Kidney epithelial cell (primary cell): ENCODE measurements at places on chromosomes 11 and 22.

DNA sequence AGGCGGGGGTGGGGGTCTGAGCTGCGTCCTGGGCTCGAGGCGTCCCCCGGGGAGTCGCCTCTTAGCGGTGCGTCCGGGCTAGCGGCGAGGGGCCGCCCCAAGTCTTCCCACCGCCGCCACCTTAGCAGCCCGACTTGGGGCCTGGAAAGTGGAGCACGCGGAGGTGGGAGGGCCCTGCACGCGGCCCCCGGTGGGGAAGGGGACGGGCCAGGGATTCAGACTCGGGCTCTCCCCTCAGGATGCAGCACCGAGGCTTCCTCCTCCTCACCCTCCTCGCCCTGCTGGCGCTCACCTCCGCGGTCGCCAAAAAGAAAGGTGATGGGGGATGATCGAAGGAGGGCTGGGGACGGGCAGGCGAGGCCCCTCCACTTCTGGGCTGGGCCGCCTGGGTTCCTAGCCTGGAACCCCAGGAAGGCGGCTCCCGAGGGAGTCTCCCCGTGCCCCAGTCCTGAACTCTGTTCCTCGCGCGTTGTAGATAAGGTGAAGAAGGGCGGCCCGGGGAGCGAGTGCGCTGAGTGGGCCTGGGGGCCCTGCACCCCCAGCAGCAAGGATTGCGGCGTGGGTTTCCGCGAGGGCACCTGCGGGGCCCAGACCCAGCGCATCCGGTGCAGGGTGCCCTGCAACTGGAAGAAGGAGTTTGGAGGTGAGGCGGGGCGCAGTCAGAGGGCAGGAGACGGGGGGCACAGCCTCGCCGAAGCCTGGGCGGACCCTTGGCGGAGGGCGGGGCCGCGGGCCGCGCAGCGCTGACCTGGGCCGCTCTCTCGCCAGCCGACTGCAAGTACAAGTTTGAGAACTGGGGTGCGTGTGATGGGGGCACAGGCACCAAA lies 563 bp downstream of the MDK start:
- DNase-seq, result no peak

DNA sequence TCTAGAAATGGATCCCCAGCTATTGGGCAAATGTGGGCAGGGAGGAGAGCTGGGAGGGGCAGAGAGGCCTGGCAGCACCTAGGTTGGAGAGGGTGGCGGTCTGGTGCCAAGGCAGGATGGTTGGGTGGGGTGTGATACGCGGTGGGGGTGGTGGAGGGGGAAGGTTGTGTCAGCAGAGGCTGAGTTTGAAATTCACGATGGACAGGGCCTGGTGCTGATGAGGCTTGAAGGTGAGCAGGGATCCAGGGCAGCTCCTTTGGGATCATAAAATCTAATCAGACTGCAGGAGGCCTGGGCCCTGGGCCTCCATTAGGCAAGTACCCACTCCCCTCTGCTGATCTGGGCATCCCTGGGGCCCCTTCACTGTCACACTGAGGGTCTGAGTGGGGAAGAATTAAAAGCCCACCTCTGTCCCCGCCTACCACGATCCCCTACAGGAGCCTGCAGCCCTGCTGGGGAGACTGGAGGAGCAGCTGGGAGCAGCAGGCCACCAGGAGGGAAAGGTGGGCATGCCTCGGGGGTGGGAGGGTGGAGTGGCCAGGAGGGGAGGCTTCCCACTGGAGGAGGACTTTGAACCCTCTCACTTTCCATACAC lies 24.0 kb downstream of the IGLL1 start:
- DNase-seq, result no peak

DNA sequence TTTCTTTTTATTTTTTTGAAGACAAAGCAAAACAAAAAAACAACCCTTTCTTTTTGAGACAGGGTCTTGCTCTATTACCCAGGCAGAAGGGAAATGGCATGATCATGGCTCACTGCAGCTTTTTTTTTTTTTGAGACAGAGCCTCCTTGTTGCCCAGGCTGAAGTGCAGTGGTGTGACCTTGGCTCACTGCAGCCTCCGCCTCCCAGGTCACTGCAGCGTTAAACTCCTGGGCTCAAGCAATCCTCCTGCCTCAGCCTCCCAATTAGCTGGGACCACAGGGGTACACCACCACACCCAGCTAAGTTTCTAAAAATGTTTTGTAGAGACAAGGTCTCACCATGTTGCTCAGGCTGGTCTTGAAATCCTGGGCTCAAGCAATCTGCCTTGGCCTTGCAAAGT lies 124.6 kb downstream of the ABTB2 start:
- DNase-seq, result no peak

- no peak for DNase-seq
Observed at GRCh38 chr22:45731798-45732495, 60.3 kb downstream of the ATXN10 start.

GRCh38 chr11:45168366-45169130 lies 22.1 kb downstream of the PRDM11 start:
- no peak for DNase-seq

DNA sequence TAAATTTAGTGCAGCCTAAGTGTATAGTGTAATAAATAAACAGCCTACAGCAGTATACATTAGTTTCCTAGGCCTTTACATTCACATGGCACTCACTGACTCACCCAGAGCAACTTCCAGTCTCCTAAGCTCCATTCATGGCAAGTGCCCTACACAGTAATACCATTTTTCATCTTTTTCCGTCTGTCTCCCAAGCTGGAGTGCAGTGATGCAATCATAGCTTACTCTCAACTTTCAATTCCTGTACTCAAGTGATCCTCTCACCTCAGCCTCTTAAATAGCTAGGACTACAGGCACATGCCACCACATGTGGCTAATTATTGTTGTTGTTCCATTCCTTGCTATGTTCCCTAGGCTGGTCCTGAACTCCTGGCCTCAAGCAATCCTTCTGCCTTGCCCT lies 54.4 kb downstream of the FCHSD2 start:
- DNase-seq, result no peak
